Mammary epithelial cell (primary cell): ENCODE measurements at places on chromosomes 2 and 18.
A peak's percentile ranks its signal among the peaks of the same experiment; 100 is the strongest.

- no peak for DNase-seq
These were observed 641.9 kb downstream of the ZEB2 start for GRCh38 chr2:143877876-143878530.

DNA sequence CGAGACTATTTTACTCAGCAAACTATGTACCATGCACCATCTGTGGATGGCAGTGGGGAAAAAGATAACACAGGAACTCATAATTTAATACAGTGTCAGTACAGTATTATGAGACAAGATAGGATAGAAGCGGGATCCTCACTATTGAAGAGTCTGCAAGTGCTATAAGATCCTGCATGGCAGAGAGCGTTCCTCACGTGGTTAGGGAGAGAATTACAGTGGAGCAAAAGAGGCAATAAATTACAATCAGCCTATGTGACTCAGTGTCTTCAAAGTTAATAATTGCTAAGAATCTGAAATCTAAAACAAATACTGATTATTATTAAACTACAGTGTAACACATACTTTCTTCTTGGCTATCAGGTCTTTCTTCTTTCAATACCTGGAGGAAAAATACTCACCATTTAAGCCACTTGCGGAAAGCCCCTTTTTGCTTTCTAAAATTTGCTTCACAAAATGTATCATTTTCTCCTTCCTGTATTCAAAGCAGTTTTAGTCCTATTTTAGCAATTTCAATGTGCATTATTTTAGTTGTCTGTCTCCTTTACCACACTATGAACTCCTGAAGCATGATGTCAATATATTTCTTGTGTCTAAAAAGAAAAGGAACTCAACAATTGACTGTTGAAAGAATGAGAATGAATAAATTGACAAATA, 342.9 kb downstream of the SPAG16 start:
- DNase-seq, result no peak

- DNase-seq, result no peak
These were observed 29.2 kb downstream of the SLC66A2 start for GRCh38 chr18:79921984-79922965.

DNA sequence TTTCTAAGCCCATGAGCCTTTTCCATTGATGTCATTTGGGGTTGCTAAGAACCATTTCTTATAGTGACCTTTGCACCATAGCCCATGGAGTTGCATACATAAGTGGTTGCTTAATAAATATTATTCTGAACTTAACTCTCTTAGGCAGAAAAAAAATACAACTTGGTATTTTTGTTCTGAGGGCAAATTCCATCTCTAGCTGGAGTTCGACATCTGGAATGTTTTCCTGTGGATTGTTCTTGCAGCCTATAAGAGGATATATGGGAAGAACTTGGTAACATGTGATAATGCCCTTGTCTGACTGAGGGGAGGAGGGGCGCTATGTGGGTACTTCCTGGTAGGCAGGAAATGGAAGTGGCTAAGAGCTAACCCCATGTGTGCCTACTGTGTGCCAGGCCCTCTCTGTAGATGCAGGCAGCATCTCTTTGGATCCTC, 20.7 kb downstream of the IGFBP2 start:
- DNase-seq, result no peak

GRCh38 chr2:128690431-128690830, 371.8 kb upstream of the HS6ST1 start:
- DNase-seq, result no peak

- no peak for DNase-seq
These were observed 326.4 kb downstream of the SMAD2 start for GRCh38 chr18:47604021-47604420.

DNA sequence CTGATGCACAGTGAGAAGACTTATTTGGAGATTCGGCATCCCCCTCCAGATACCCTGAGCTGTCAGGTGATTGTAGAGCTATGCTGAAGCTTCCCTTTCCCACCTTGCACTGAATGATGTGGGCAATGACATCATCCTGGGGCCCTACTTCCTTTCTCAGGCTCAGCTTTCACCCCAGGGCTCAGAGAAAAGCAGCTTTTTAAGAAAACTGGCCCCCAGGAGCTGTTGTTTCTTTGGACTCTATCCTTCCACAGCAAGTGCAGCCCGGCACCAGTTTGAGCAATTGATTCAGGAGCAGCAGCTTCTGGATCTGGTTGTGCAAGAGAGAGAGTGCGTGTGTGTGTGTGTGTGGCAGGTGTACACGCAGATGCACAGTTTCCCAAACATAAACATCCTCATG, 251.3 kb downstream of the ANAPC1 start:
- no peak for DNase-seq

DNA sequence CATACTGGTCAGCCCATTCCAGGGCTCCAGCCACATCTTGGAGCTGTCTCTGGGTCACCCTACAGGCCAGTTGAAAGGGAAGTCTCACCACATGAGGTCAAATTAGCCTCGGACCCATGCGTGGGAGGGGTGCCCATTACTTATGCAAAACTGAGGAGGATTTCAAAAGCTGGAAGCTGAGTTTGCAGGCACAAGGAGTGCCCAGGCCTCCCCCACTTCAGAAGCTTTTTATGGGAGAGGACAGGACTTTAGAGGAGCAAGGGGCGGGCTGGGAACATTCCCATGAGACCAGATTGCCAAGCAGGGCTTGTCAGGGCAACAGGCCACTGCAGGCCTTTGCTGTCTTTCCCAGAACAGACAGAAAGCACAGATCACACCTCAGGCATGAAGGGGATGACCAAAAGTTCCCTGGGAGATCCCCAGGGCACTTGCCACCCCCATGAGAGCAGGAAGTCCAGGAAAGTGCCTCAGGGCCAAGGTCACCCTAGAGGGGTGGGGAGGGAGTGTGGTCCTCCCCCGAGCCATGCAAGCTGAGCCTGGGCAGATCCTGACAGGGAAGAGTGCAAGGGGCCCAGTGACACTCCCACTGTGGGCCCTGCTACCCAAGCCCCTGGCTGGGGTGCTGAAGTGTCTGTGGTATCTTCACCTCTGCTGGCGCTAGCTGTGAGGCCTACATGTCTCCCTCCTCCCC, 267.7 kb downstream of the BCL11A start:
- peak; percentile 76 for DNase-seq

DNA sequence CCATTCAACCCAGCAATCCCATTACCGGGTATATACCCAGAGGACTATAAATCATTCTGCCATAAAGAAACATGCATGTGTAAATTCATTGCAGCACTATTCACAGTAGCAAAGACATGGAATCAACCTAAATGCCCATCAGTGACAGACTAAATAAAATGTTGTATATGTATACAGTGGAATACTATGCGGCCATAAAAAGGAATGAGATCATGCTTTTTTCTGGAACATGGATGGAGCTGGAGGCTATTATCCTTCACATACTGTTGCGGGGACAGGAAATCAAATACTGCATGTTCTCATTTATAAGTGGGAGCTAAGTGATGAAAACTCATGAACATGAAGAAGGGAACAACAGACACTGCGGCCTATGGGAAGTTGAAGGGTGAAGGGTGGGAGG, 65.1 kb downstream of the EHBP1 start:
- DNase-seq, result no peak

DNA sequence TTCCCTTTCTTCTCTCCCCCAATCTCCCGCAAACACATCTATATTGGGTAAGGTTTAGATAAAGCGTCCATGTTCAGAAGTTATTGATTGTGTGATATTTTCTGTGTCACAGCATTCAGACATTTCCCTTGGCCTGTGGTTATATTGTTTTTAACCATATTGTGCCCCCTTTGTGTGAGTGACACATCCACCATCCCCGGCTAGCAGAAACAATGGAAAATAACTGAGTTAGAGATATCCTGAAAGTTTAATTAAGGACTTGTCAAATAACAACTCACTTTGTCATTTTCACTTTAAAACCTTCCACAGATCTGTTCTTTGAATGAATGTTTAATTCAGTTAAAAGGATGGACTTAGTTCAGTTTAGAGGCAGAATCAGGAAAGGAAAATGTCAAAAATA, 151.0 kb downstream of the KCNJ3 start:
- no peak for DNase-seq

GRCh38 chr18:23169673-23170044, 34.4 kb downstream of the CABLES1 start:
- no peak for DNase-seq

DNA sequence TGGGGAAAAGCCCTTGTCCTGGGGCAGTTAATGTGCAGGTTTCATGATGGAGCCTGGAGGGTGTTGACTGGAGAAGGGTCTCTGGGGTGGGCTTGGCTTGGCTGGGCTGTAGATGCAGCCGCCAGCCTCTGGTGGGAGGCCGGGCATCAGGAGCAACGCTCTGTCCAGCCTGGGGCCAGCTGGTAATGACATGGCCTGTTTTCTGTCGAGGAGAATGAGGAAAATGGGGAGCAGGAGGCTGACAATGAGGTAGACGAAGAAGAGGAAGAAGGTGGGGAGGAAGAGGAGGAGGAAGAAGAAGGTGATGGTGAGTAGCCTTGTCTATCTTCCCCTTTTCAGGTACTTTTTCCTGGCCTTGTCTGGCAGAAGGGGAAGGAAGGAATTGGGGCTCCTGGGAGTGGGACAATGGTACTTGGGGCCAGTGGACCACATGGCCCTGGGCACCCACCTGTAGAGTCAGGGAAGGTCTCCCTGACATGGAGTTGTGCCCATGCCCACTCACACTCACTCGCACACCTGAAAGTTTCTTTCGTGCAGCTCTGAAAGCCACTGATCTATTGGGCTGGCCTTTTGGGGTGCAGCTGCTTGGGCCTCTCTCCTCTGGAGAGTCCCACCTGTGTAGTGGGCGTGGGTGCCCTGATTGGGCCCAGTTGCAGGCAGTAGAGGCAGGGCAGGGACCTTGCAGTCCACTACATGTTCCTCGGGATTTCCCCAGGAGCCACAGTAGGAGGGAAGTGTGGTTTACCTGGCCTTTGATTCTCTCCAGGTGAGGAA, 3.5 kb downstream of the PTMA start:
- DNase-seq, result peak; percentile 32

DNA sequence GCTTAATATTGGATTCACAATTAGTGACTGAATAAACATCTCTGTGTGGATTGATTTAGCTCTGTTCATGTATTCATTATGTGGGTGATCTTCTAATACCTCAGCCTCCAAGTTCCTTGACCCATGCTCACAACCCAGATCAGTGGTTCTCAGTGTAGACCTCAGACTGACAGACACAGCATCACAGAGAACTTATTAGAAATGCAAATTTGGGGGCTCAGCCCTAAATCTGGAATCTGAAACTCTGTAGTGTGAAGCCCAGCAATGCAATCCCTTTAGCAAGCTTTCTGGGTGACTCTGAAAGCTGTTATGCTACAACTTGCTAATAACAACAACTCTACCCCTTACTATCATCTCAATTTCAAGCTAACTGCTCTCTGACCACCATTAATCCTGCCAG, 273.1 kb upstream of the FANCL start:
- no peak for DNase-seq

GRCh38 chr18:67194886-67195285, 321.6 kb downstream of the DSEL start:
- DNase-seq, result no peak

DNA sequence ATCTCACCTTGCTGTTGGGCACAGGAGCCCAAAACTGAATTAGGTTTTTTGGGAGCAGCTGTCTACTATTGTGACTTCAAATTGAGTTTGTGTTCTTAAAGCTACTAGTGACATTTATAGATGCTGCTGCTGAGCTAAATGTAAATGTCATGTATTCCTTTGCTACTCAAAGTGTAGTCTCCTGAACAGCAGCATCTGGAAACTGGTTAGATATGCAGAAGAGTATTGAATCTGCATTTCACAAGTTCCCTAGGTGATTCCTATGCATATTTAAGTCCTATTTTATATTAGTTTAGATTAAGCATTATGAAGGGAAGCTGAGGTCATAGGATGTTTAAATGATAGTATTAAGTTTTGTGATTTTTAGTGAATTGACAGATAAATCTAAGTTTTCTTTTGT, 67.5 kb downstream of the RAB3GAP1 start:
- no peak for DNase-seq

GRCh38 chr2:222859786-222860612, 837 bp upstream of the ACSL3 start:
- DNase-seq, result peak; percentile 98

GRCh38 chr2:15736396-15737180, 144.9 kb downstream of the DDX1 start:
- DNase-seq, result no peak

GRCh38 chr2:118123561-118124232, 35.4 kb downstream of the INSIG2 start:
- peak; percentile 99 for DNase-seq

DNA sequence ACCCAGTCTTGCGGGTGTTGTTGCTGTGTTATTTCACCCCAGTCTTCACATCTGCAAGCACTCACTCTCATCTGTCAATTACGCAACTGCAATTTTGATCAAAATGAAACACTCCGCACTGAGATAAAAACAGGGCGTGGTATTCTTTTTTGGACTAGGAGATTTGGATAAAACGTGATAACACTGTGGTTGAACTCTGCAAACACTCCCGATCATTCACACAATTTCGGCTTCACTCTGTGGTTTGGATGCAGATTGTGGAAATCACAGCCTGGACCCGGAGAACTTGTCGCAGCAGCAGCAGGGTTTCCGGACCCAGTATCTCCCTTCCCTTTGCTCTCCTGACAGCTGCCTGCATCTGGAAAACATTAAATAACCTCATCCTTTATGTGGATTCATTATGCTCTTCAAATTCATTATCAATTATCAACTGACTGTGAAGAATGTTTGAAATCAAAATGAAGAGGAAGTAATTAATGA, 49.4 kb upstream of the APCDD1 start:
- no peak for DNase-seq

DNA sequence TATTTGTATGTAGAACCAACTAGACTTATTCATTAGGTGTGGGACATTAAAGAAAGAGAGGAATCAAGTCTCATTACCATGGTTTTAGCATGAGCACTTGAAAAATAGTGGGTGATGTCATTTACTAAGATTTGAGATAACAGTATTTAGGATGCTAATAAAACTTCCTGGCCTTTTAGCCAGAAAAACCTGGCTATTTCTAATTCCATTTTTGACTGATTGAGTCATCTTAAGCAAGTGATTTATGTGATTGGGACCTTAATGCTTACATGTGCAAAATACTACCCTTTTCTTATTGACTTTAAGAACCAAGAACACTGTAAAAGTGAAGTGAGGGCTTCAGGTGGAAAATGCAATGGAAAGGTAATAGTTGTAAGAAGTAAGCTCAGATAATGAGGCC, 196.8 kb upstream of the SESTD1 start:
- DNase-seq, result no peak
